ENCODE measurements at places on chromosomes 12 and 14. TPM values are rescaled to one million over a fixed set of nuclear protein-coding genes. Genes with fewer than 3 reads are reported as not detected.
A peak's percentile ranks its signal among the peaks of the same experiment; 100 is the strongest.

Gene RGS6
- total RNA-seq, result 1.6 TPM

DNA sequence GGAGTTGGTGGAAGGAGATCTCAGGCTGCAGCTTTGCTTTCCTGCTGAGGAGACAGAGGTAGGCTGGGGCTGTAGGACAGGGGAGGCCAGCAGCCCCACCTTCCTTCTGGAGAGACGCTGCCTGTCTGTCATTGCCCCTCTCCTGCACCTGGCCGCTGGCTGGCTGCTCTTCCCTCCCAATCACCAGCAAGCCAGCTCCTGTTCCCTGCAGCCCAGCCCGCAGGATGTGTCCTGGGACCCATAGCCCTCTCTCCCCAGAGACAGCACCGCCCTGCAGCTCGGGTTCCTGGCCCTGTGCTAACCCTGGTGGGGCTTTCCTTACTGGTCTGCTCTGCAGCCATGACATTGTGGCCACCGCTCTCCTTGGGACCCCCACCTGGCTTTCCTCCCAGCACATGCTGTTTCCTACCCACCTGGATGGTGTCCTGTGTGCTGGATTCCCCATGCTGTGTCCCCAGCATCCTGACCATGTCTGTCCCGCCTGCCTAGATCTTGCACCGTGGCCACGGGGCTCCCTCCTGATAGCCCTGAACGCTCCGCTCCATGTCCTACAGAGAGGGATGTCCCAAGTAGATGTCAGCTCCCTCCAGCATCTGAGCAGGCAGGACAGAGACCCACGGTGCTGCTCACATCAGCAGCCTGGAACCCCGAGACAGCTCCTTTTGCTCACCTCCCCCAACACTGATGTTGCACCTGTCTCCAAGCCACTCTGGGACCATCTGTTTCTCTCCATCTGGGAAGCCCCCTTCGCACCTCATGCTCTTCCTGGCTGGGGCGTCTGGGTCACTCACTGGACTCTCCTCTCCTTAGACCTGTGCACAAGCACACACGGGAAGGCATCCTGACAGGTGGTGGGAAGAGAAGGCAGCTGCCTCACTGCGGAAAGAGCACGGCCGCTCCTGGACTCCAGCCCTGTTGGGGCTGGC, 1.1 kb upstream of the MTA1 start:
- H3K27ac ChIP-seq, result peak overlapping the region; percentile 83
- no peaks in the 10 kb centered on the region for H3K27me3 ChIP-seq
- peak overlapping the region; percentile 84 for H3K4me3 ChIP-seq

GRCh38 chr12:88241862-88242570, 99.9 kb downstream of the TMTC3 start:
- H3K27ac ChIP-seq, result no peak overlapping the region
- H3K4me3 ChIP-seq, result no peak overlapping the region
- peak; percentile 71 for DNase-seq
- H3K4me1 ChIP-seq, result peaks cover 10% of the 10 kb centered on the region
- no peaks in the 10 kb centered on the region for H3K36me3 ChIP-seq

DNA sequence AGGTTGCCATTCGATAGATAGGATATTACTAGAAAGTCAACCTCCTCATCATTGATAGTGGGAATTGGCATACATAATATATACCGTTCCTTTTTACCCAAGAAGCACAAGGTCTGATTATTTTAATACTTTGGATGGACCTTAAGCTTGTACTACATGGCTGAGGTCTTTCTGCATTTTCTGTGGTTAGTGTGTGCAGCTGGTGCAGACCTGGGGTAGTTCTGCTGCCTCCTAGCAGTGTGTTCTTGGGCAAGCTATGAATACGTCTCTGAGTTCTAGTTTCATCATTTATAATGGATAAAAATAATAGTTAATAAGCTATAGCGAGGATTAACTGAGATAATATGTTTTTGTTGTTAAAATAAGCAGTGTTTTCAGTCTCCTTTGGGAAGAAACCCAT, 2.2 kb downstream of the ZDHHC17 start:
- peaks cover 37% of the 10 kb centered on the region for H3K4me1 ChIP-seq
- no peaks in the 10 kb centered on the region for H3K27me3 ChIP-seq
- H3K36me3 ChIP-seq, result no peaks in the 10 kb centered on the region
- no peak for DNase-seq
- no peak overlapping the region for H3K27ac ChIP-seq
- no peak overlapping the region for H3K4me3 ChIP-seq

DNA sequence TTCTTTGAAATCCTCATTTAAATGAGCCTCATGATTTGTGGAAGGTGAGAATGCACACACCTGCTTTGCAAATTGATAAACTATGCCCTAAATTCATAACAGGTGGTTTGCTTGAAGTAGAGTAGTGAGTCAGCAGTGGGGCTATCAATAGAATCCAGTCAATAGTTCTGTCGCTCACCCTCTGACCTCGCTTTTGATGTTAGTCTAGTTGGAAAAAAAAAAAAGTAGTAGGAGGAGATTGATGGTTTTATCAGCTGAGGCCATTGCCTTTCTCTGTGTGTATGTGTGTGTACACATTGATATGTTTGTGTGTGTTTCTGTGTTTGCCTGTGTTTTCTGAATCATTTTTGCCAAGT, 267.3 kb downstream of the SNAPC1 start:
- no peak for DNase-seq
- H3K36me3 ChIP-seq, result no peaks in the 10 kb centered on the region
- no peak overlapping the region for H3K27ac ChIP-seq
- H3K4me1 ChIP-seq, result no peaks in the 10 kb centered on the region
